Fibroblast of skin of scalp (primary cell): ENCODE measurements at places on chromosomes 4 and X.
A peak's percentile ranks its signal among the peaks of the same experiment; 100 is the strongest.

GRCh38 chr4:84985952-84986351 lies 19.5 kb upstream of the WDFY3 start:
- peak; percentile 70 for DNase-seq

DNA sequence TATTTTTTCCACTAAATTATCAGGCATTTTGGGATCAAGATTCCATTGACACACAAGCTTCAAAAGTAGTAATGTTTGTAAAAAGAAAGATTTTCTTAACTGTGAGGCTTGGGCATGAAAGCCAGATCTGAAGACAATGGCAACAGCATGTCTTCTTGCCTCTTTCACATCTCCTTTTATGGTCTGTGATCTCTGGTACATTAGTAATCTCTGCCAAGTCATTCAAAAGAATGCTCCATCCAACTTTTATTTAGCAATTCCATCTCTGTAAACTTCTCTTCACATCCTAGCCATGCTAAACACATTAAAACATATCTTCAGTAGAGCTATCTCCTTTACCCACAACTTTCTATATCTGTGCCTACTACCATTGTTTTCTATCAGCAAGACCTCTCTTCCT lies 465.4 kb downstream of the FAT4 start:
- peak; percentile 65 for DNase-seq

DNA sequence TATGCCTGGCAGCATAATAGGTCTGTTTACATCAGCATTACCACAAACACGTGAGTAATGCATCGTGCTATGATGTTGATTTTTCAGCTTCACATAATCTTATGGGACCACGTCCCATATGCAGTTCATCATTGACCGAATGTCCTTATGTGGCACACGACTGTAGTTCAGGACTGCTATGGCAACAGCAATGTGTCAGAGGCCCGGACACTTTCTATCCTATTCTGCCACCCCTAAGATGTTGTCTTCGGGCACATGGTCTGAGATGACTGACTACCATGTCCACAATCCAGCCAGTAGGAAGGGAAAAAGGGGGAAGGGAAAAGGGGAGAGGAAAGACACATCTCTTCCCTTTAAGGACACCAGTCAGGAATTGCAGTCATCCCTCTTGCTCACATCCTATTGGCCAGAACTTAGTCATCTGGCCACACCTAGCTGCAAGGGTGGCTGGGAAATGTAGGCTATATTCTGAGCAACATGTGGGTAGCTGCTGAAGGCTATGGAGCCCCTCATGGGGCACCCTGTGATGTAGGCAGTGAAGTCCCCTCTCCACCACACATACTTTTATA lies 196.0 kb upstream of the RBPJ start:
- peak; percentile 11 for DNase-seq

- no peak for DNase-seq
These were observed 148.8 kb downstream of the CCNG2 start for GRCh38 chr4:77305766-77306165.

DNA sequence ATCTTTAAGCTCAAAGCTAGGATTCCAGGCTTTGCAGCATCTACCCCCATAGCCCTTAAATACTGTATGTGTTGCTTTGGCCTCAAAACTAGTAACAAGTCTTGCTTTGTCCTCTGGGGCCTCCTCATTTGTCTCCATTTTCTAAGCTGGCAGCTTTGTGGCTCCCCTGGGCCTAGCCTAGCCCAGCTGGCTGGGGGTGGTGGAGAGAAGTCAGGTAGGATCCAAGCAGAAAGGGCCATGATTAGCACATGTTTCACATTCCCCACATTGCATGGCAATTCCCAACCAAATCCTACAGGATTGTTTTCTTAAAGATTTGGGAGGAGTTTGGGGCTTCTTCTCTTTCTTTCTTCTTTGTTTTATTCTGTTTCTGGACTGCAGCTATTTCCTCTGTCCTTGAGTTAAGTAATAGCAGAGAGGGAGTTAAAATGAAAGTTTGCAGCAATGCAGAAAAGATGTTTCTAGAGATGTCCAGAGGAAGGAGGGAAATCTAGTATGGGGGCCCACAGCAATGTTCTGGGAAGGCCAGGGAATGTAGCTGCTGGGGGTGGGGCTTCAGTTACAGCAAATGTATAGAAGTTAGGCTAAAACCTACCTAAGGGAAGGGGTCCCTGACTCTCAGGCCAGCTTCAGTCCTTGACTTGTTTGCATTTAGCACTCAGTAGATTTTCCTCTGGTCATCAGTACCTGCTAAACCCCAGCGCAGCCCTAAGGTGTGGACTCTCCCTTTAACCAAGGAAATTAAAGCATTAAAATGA lies 92.1 kb downstream of the SHROOM4 start:
- DNase-seq, result peak; percentile 73

- peak; percentile 16 for DNase-seq
These were observed 429 bp downstream of the NOCT start for GRCh38 chr4:139015948-139016471.

DNA sequence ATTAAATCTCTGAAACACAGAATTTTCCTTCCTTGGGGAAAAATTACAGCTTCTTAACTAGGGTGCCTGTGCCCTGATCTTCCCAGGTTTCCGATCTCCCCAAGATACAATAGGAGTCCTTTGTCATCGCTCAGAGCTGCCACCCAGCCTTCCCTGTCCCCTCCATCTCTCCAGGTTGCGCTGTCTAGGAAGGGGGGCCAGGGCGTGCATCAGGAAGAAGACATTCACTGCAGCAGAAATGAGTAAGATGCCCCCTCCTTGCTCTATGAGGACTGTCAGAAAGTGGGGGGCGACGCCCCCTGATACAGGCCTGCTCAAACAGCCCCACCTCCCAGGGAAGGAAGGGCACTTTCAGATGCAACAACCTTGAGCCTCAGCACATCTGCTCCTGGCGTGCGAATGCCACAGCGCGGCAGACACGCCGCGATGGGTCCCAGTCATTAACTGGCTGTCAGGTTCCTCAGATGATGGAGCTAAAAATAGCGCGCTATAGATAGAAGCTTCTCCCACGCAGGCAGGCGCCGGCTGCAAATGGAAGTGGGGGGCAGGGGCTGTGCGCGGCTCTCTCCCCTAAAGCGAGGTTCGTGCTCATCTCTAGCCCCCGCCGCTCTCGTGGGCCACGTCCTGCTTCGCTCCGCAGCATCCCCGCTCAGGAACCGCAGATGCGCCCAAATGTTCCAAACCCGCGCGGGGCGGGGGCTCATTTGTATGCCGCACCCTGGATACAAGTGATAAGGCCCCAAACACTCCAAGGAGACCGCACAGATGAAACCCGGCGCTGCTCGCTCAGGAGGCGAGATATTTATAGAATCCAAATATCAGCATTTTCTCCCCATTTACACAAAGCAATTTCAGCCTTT lies 57.6 kb upstream of the LGI2 start:
- peak; percentile 24 for DNase-seq

- DNase-seq, result peak; percentile 13
These were observed 38.7 kb downstream of the KDM5C start for GRCh38 chrX:53186351-53186750.
